ENCODE measurements at places on chromosomes 7 and 10. TPM values are rescaled to one million over a fixed set of nuclear protein-coding genes. Genes with fewer than 3 reads are reported as not detected.

The SCIN gene
- 0.39 TPM for total RNA-seq

The LIPN gene
- 5.1 TPM for total RNA-seq

GRCh38 chr7:824081-824480 lies 8.2 kb upstream of the SUN1 start:
- H3K4me3 ChIP-seq: no peak overlapping the region
- DNase-seq: no peak
- H3K27me3 ChIP-seq: no peaks in the 10 kb centered on the region
- no peak overlapping the region for H3K27ac ChIP-seq
- H3K36me3 ChIP-seq: no peaks in the 10 kb centered on the region

GRCh38 chr7:29754874-29755490 lies 51.3 kb upstream of the WIPF3 start:
- H3K36me3 ChIP-seq: no peaks in the 10 kb centered on the region
- DNase-seq: no peak
- no peaks in the 10 kb centered on the region for H3K4me1 ChIP-seq
- no peaks in the 10 kb centered on the region for H3K27me3 ChIP-seq
- no peak overlapping the region for H3K4me3 ChIP-seq

The TFR2 gene
- total RNA-seq: 1.8 TPM
